ENCODE measurements at places on chromosomes 1 and 21.

DNA sequence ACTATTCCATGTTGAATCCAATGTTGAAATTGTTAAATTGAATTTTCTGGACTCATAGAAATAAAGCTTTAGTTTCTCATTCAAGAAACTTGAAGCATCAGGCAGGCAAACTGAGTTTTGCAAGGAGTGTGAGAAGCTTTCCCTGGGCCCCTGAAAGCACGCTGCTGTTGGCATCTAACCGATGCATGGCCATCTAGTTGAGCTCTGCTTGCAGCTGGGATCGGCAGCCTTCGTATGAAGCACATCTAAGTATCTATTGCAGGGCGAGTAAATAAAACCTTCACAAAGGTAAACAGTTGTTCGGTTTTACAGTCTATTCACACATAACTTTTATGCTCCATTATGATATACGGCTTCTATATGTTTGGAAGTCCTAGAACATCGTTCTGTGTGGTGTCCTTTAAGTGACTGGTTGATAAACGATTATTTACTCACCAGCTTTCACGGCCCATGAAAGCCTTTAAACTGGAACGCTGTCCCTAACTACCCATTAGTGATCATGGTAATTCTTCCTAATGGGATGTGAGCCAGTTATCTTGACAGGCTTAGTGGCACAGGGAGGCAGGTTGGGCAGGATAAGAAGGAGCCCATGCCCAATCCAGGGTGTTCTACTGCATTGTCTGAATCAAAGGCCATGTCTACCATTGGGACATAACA is 71.7 kb downstream of the SEC16B start:
- no peak for DNase-seq

- no peak for DNase-seq
Observed at GRCh38 chr1:107942814-107943213, 22.2 kb downstream of the VAV3 start.

DNA sequence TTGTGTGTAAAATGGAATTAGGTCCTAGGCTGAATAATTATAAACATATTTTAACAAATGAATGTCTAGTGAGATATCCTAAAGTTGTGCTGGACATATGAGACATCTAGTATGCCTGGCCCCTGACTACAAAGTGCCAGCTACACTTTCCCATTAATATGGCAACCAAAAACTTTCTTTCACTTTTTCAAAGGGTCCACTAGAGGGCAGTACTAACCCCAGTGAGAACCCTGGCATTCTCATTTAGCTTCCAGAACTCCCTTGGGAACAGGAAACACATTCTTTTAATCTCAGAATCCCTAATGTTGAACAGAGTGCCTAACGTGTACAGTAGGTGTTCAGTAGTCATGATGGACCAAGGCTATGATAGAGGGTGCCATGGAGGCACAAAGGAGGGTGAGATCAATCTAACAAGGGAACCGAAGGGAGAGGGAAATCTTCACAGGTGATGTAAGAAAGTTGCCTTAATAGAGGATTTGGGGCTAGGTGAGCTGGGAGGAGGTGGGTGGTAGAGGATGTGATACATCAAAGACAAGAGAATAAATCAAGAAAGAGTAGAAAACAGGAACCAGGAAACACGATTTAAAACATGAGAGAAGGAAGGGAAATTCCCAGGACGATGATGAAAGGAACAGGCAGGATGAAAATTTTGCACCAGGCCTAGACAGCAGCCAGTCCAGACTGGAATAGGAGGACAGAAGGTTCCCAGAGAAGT is 41.6 kb downstream of the NSL1 start:
- DNase-seq, result no peak

- DNase-seq, result no peak
Observed at GRCh38 chr21:31479714-31480113, 135.7 kb upstream of the TIAM1 start.

- DNase-seq, result no peak
Observed at GRCh38 chr1:68162761-68163160, 69.6 kb downstream of the WLS start.

GRCh38 chr1:17163789-17164666 is 40.9 kb upstream of the PADI1 start:
- DNase-seq, result no peak

- DNase-seq, result peak; percentile 69
Observed at GRCh38 chr1:17438318-17439249, 893 bp downstream of the RCC2 start.
